CD4-positive, alpha-beta T cell treated with Interleukin-15 for 1 hour (primary cell): ENCODE measurements at places on chromosomes 5 and 9.

- DNase-seq: no peak
Observed at GRCh38 chr5:109413458-109413857, 3.7 kb upstream of the PJA2 start.

DNA sequence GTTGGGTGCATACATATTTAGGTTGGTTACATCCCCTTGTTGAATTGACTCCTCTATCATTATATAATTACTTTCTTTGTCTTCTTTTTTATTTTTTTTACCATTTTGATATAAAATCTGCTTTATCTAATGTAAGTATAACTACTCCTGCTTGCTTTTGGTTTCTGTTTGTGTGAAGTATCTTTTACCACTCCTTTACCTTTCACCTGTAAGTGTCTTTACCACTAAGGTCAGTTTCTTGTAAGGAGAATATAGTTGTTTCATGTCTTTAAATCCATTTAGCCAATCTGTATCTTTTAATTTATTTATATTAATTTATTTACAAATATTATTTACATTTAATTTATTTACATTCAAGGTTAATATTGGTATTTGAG is 33.0 kb downstream of the INSL4 start:
- no peak for DNase-seq

- DNase-seq: no peak
Observed at GRCh38 chr9:128684065-128684324, 5.0 kb upstream of the SET start.

DNA sequence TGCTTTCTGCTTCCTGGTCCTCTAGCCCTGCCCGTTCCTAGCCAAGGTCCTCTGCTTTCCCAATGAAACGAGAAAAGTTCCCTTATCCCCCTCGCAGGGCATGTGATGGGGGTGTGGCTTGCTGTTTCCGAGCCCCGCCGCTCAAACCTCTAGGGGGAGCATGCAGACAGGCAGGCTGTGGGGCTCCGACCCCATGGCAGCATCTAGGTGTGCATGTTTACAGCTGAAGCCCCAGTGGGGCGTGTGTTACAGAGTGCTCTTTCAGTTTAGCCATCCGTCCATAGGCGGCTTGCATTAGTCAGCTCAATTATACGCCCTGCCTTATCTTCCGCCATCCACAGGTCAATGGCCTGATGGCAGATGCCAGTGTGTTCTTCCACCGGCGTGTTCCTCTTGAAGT is 48.3 kb upstream of the SPATA31E1 start:
- no peak for DNase-seq

- DNase-seq: peak; percentile 49
Observed at GRCh38 chr5:95644351-95645042, 2.1 kb upstream of the RFESD start.
